RPMI7951 (cell line): ENCODE measurements at places on chromosomes 11 and 22.

- DNase-seq = no peak
Measured at GRCh38 chr11:119878990-119879389, 150.0 kb upstream of the NECTIN1 start.

GRCh38 chr22:40312050-40312449 lies 34.2 kb upstream of the ADSL start:
- DNase-seq = no peak

GRCh38 chr11:8867931-8868631 lies 42.9 kb upstream of the AKIP1 start:
- peak; percentile 59 for DNase-seq

GRCh38 chr11:8086001-8086479 lies 5.0 kb downstream of the TUB start:
- peak; percentile 17 for DNase-seq

- DNase-seq = no peak
Measured at GRCh38 chr11:128603003-128603696, 15.8 kb upstream of the ETS1 start.

DNA sequence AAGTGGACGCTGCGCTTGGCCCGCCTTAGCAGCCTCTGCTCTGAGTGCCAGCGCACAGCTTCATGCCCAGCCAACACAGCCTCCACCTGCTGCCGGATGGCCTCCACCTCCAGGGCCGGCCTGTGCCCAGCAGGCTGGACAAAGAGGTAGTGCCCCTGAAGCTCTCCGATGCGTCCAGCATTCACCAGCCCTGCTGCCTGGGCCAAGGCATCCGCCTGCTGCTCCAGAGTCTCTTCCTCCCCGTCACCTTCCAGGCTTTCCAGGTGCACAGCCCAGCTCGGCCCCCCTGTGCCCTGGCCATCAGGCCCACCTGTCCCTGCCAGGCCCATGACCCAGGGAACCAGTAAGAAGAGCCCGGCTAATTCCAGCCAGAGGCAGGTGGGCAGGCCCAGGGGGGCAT lies 2.5 kb downstream of the PCSK7 start:
- DNase-seq = no peak

GRCh38 chr11:118618115-118618990 lies 10.9 kb downstream of the PHLDB1 start:
- peak; percentile 89 for DNase-seq

DNA sequence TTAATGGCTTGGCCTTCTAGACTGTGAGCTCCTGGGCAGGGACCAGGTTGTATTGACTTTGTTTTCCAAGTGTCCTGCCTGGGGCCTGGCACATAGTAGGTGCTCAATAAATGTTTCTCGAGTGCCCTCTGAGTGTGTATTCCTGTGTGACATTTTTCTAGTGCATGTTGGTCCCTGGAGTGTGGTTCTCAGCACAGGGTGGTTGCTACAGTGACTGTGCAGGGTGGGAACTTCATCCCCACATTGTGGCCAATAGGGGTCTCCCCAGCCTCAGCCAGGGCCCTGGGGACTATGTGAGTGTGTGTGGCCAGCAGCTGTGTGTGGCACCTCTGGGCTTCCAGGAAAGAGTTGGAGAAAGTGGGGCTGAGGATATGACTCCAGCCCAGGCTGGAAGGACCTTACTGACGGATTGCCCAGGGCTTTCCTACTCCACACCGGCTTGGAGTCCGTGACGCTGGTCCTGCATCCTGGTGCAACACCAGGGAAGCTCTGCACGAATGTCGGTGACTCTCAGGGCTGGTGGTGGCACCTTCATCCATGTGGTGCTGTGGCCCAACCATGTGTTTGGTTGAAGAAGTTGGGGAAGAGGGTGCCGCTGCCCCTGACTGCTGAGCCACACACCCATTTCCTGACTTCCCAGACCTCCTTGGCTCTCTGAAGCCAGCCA lies 9.0 kb upstream of the MARK2 start:
- DNase-seq = peak; percentile 44

DNA sequence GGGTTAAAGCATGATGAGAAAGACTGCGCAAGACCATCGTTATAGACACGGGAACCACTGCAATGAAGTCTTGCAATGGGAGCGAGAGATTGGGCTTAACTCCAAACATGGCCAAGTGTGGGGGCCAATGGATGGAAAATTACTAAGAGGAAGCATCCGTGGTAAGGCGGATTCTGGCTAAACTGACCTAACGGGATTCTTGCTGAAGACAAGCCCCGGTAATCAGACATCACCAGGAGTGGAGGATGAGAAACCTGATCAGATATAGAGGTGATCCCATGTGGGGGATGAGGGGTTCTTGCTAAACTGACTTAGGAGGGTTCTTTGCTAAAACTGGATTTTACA lies 5.8 kb upstream of the SYNGR1 start:
- DNase-seq = no peak

DNA sequence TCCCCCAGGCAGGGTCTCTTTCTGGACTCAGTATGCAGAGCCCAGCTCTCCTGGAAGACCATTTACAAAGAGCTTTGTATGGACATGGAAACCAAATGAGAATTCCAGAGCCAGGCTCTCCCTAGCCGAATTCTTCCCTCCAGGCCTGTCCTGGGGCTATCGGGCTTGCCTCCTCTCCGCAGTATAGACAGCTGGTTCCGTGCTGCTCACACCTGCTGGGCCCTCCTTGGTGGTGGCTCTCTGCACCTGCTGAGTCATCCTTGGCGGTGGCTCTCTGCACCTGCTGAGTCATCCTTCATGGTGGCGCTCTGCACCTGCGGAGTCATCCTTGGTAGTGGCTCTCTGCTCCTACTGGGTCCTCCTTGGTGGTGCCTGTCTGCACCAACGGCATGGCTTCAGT lies 743.5 kb downstream of the BRD1 start:
- no peak for DNase-seq

GRCh38 chr11:96331699-96332116 lies 11.3 kb downstream of the MAML2 start:
- no peak for DNase-seq

- DNase-seq = no peak
Measured at GRCh38 chr11:9121469-9121796, 30.0 kb upstream of the SCUBE2 start.

DNA sequence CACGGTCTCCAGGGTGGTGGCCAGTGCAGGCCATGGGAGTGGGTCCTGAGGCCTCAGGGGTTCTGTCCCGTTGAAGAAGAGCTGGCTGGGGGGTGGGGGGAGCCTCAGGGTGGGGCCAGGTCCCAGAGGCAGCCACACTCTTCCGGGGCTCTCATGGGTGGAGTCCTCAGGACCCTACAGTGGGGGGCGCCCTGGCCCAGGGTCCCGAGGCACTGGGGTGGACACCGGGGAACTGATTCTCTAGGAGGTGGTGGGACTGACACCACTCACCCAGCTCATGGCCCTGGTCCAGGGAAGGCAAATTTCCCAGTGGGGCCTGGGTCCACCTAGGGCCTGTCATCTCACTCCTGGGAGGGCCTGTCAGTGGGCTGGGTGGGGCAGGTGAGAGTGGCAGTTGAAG lies 12.8 kb downstream of the GGT5 start:
- DNase-seq = no peak

DNA sequence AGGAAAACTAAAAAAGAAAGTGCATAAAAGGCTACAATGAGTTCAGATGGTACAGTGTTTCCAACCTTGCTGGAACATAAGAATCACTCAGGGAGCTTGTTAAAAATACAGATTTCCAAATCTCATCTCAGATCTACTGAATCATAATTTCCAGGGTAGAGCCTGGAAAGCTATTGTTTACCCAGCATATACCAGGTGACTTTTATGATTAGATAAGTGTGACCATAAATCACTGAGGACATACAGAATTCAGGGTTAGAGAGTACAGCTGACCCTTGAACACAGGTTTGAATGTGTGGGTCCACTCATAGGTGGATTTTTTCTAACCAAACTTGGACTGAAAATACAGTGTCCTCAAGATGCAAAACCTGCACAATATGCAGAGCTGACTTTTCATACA lies 11.9 kb downstream of the SAAL1 start:
- no peak for DNase-seq

GRCh38 chr11:114775875-114776621 lies 97.7 kb downstream of the NXPE2 start:
- no peak for DNase-seq

GRCh38 chr11:8699903-8700302 lies 17.3 kb downstream of the RPL27A start:
- peak; percentile 80 for DNase-seq

GRCh38 chr22:46815559-46815895 lies 53.1 kb downstream of the TBC1D22A start:
- DNase-seq = no peak

DNA sequence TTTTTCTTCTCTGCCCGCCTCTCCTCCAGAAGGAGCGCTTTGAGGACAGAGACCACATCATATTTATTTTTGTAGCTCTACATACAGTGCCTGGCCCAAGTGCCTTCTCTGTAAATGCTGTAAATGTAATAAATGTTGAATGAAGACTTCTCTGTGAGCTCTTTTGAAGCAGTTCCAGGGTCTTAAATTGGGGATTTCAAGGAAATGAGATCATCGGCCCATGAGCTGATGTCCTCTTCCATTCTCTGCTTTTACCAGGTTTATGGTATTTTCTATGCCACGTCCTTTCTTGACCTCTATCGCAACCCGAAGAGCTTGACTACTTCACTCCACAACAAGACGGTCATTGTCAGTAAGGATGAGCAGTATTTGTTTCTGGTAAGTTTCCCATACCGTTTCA lies 165.7 kb upstream of the SORL1-AS1 start:
- no peak for DNase-seq

GRCh38 chr11:133955081-133955891 lies 1.5 kb downstream of the IGSF9B start:
- no peak for DNase-seq

- DNase-seq = no peak
Measured at GRCh38 chr11:44959064-44959463, 8.4 kb upstream of the TP53I11 start.

DNA sequence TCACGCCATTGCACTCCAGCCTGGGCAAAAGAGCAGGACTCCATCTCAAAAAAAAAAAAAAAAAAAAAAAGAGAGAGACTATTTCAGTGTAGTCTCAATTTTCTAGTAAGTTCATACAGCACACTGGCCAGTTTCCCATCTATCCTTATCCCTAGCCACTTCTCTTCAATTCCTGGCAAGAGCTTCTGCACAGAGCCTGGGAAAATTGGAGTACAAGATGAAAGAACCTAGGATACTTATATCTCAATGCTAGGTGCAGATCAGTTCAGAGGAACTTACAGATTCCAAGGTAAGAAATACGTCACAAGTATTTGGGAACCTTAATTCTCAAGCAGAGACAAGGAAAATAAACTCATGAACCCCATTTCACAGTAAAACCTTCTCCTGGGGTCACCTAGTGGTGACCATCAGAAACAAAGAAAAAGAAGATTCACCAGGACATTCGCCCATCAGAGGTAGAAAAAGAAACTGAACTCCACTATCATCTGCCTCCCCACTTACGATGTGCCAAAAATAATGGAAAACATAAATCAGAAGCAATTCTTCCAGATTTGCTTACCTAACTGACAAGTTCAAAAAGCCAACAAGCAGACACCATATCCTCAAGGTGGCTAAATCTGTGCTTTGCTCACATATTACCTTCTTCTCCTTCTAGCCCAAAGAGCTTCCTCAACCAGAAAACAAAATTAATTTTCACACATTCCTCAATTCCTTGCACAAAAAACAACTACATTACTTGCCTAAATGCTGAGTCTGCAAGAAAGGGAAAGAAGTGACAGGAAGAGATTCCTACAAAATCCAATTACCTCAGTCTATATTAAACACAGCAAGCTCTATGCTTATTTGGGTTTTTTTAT lies 4.9 kb downstream of the DENND5A start:
- DNase-seq = no peak

DNA sequence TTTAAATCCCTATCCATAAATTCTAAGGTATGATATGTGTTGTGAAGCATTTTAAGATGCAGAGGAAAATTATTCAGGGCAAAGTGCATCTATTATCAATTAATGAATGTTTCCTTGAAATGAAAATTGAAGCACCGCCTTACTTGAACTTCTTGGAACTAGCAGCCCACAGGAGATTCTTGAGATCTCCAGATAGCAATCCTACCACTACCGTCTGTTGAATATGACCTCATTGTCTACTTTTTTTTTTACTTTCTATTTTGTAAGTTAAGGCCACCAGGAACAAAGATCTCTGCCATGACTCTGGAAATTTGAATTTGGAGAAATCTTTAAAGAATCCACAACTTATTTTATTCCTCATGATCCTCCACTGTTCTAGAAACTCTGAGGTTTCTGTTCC lies 808.7 kb downstream of the KCNA4 start:
- DNase-seq = no peak

DNA sequence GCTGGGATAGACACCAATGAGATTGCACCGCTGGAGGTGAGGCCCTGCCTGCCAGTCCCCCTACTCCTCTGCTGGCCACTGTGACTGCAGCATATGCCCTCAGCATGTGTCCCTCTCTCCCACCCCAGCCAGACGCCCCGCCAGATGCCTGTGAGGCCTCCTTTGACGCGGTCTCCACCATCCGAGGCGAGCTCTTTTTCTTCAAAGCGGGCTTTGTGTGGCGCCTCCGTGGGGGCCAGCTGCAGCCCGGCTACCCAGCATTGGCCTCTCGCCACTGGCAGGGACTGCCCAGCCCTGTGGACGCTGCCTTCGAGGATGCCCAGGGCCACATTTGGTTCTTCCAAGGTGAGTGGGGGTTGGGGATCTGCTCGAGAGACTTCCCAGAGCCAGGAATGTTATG lies 5.7 kb upstream of the SMARCB1 start:
- peak; percentile 83 for DNase-seq

GRCh38 chr11:106475181-106475580 lies 397.7 kb downstream of the AASDHPPT start:
- DNase-seq = no peak

GRCh38 chr22:44037519-44038375 lies 13.6 kb downstream of the PARVB start:
- peak; percentile 91 for DNase-seq

DNA sequence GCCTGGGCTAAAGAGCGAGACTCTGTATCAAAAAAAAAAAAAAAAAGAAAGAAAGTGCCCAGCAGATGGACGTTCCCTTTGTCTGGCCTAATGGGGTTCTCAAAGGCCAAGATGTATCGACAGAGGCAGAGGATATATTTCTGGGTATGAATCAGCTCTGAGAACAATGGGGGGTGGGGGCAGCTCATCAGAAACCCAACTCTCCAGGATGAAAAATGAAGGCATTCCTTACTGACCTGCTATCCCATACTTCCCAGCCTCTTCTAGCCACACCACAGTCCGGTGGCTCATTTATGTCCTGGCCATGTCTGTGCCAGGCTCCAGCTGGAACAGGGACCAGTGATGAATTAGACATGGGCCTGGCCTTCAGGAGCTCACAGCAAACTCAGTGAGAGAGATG lies 15.2 kb upstream of the POLD3 start:
- DNase-seq = no peak
